ENCODE measurements at places on chromosomes 6 and 20.

DNA sequence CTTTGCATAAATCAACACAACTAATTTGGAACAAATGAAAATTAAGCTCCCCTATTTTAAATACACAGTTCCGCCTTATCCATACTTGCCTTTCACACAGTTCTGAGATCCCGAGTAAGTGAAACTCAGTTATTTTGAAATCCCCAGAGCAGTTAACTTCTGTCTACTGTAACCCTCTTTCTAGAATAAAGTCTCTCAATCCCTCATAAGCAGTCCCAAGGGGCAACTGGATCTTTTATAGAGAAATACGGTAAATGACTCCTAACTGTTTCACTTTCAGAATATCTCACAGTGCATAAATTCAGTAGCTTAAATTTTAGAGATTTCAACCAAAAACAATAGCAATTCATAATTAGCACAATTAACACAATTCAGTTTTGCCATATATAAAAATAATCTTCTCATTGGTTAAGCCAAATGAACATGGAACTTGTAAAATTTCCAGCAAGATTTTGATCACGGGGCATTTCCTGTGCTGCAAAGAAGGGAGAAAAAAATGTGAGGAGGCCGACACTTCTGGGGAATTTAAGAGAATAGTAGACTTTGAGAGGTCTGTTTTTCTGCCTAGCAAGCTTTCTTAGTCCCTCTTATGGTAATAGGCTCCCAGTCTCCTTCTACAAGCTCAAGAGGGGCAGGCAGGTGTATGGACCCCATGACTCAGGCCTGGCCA, 78.3 kb downstream of the KIF6 start:
- DNase-seq = no peak

DNA sequence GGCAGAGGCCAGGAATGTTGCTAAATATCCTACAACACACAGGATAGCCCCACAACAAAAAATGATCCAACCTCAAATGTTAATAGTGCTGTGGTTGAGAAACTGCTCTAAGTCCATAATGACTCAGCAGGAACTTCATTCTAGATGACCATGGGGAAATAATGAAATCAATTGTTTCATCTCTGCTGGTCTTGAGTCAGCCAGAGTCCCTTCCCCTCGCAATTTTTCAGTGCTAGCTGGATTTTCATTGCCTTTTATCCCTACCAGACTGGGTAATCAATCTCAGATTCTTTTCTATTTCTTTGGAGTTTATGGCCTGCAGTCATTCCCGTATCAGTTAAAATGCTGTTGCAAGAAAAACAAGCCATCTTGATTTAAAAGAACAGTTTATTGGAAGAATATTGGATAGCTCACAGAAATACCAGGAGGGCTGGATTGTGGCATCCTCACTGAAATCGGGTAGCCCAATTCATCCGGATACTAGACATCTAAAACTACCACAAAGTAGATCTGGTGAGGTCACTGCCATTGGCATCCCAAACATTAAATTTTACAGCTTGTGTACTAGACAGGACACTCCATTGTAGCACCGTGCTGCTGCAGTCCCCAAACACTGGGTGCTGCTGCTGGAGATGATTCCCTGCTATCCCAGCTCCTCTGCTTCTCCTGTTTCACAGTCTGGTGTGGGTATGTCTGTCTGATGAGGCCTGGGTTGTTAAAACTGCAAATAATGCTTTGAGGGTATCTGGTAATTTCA, 30.3 kb upstream of the POPDC3 start:
- peak; percentile 9 for DNase-seq

- peak; percentile 33 for DNase-seq
Measured at GRCh38 chr6:127366282-127367022, 23.0 kb upstream of the ECHDC1 start.

DNA sequence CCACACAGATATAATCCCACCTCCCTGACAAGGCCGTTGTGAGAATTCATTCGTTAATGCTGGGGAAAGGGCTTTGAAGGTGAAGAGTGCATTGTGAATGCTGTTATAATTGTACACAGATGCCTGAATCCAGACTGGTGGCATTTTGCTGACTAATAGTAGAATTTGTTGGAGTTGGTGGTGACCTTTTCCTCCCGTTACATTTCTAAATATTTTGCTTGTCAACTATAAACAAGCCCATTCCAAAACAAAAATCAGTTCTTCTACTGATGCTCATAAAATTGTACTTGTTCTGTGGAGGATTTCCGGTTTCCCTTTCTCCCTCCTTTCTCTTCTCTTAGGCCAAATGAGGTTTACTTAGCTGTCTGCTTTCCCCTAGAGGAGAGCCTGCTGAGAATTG, 253.1 kb upstream of the SUPT3H start:
- DNase-seq = no peak

- DNase-seq = no peak
Measured at GRCh38 chr6:85460921-85461797, 11.3 kb downstream of the NT5E start.

DNA sequence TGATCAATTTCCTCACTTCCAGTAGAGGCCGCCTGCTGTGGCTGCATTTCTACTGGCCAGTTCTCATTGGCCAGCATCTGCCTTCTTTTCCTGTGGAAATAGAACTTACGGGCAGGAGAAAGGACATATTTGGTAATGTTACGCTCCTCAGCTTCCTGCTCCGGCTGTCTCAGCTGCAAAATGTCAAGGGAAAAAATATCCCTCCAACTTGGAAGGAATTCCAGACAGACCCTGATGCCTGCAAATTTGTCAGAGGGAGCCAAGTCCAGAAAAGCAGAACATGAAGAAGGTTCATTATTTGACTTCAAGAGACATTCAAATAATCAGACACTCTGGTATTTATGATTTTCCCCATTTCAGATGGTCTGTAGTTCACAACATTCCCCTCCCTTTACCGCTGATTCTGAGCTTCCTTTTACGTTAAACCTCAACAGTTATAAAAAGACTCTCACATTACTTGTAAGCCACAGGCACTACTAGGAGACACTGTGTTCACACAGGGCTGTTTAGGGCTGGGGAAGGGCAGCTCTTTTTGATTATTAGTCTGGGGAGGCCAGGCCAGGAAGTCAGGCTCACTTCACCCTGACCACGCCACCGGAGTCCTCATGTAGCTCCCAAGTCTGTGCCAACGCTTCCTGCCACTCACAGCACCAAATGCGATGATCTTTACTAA, 179.6 kb upstream of the CCN2 start:
- peak; percentile 19 for DNase-seq

- no peak for DNase-seq
Measured at GRCh38 chr6:54817236-54817635, 29.3 kb upstream of the FAM83B start.

DNA sequence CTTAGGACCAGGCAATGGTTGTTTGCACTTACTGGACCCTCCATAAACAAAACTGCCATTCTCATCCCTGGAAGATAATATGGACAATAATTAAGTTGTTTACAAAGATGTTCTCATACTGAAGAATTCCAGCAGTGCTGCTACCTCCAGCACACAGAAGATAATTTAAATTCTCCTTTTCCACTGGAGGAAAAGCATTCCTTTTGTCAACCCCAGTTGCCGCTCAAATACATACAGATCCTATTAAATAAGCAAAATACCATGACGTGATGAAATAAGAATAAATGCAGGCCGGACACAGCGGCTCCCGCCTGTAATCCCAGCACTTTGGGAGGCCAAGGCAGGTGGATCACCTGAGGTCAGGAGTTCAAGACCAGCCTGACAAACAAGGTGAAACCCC, 54.5 kb upstream of the IPCEF1 start:
- no peak for DNase-seq

DNA sequence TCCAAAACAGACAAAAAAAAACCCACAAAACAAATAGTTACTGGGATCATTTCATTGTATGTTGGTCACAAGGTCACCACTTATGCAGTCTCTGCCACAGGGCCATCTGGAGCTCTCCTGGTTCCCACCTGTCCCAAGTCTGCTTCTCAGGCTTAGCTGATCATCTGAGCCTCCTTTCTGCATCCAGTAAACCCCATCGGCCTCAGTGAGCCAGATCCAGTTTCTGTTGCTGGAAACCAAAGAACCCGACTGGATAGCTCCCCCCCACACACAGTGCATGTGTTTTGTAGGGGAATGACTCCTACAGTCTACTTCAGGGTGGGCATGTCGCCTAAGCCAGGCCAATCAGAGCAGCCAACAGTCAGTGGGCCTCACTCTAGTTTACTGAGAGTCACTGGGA, 233.3 kb downstream of the PREX1 start:
- peak; percentile 62 for DNase-seq

- no peak for DNase-seq
Measured at GRCh38 chr20:39429726-39430125, 467.6 kb downstream of the DHX35 start.

DNA sequence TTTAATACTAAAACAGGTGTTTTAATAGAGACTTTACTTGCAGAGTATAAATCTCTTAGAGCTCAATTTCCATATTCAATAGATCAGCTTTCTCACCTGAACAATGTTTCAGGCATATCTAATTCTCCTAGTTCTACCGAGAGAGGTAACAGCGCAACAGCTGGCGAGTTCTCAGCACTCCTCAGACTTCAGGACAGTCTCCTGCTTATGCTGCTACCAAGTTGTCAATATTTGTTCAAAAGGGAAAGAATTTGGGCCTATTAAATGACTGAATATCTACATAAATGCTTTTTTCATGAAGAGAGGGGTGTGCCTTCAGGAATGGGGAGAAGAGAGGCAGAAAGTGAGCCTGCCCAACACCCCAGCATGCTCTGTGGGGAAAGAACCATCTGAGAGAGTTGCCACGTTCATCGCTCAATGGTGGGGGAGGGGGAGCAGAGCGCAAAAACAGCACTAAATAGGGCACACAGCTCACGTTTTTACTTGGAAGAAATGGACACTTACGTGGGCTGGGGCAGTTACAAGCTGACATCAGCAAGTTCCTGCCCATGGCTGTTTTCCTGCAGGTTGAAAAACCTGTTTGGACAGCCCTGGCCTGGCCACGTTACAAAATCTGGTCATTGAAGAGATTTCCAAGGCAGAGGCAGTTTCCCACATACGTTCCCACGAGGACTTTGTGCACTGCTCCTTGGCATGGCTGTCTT, 38.0 kb downstream of the EZR start:
- DNase-seq = no peak

DNA sequence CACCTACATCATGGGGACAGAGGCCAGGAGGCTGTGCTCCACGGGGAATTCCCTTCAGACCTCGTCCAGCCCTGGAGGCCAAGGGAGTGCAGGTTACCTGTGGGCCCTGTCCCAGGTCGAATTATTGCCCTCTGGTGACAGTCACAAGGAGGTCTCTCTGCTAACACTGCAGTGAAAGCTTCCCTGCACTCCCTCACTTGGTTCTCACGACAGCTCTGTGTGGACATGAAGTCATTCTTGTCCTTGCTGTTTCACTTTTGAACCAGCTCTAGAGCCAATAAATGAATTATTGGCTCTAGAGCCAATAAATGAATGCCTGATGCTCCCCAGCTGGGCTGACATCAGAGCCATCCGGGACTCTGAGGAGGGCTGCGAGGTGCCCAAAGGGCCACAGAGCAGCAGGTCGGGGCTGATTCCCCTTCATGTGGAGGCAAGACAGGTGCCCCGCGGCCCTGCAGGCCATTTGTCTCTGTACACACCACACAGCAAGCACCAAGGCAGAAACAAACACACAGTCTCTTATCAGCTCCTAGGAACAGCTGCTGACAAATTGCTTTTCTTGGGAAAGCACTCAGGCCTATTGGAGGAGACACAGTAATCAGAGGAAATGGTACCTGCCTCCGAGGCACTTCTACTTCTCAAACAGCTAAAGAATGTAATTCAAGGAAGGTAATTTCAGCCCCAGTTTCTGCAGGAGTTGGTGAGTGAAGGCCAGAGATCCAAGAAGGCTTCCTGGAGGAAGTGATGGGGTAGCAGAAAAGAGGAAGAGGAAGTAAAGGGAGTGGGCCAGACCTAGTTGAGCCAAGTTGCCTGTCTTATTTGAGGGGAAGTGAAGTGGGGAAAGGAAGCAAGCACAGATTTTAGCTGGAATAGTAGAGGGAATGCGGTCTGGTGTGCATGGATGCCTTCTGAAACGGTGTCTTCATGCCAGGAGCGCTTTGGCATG, 27.5 kb upstream of the TBXT start:
- DNase-seq = peak; percentile 36

- DNase-seq = no peak
Measured at GRCh38 chr6:158056355-158056754, 74.7 kb downstream of the SYNJ2 start.

- DNase-seq = no peak
Measured at GRCh38 chr20:40774252-40774651, 85.2 kb upstream of the MAFB start.

DNA sequence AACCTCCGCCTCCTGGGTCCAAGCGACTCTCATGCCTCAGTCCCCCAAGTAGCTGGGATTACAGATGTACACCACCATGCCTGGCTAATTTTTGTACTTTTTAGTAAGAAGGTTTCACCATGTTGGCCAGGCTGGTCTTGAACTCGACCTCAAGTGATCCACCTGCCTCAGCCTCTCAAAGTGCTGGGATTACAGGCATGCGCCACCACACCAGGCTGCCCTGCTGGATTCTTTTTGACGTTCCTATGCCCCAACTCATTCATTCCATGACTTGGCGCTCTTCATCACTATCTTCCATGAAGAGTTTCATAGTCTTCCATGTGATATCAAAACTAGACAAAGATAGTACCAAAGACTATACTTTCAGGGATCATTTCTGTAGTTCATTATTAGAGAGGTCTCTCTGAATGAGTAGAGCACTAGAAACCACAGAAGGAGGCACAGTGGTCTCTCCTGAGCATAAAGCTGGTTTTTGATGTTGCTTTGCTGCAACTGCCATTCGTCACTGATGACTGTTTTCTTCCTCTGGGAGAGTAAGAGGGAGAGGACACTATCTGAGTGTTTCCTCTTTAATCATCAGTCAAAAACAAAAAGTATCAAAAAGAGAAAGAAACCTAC, 23.5 kb downstream of the DNAAF9 start:
- DNase-seq = no peak

DNA sequence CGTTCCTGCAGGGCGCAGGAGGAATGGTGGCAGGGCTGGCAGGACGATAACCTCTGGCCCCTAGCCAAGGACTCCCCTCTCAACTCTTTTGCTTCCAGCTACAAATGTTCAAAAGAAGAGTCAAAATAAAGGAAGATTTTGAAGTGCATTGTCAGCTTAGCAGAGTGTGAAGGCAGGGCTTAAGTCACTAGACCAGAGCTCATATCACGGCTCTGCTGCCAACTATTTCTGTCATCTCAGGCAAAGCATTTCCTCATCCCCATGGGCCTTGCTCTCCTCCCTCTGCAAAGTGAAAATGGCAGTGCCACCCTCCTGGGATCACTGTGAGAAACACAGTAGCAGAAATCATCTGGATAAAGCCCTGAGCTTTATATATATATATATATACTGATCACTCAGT, 36.7 kb downstream of the CFAP61 start:
- DNase-seq = no peak

- no peak for DNase-seq
Measured at GRCh38 chr6:56984361-56984760, 29.5 kb downstream of the BEND6 start.

GRCh38 chr6:64502801-64503200, 867.2 kb downstream of the PHF3 start:
- DNase-seq = no peak

- DNase-seq = no peak
Measured at GRCh38 chr6:89508755-89509563, 76.0 kb downstream of the ANKRD6 start.

- DNase-seq = no peak
Measured at GRCh38 chr6:118135371-118135770, 228.3 kb downstream of the SLC35F1 start.

Measured in SJCRH30 (cell line).